Cerebellum (tissue), 4 donors: ENCODE measurements at places on chromosomes 1 and 21. TPM values are rescaled to one million over a fixed set of nuclear protein-coding genes. Genes with fewer than 3 reads are reported as not detected.

DNA sequence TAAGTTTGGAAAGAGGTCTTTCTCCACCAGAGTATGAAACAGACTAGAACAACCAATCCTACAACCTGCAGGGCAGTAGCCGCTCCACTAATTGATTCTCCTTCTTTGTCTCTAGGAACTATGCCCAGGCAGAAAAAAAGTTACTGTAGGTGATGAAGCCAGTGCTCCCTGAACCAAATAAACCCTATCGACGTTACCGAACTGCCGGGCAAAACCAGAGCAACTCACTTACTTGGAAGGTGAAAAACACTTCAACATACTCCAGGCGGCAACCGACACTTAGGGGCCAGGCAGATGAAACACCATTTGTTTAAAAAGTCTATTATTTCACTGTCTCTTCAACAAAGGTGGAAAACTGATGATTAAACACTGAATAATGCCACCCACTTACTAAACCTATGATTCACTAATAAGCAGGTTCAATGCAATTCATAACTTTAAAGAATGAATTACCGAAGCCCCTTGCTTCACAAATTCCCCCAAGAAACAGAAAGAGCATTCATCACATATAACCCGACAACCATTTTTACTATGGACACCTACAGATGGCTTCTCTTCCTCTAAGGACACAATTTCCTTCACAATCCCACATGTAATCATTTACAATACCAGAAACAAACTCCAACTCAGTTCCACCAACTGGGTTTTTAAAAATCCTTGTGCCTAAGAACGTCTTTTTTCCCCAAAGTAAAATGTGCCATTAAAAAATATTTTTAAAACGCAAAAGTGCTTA is 1.6 kb downstream of the NRIP1 start:
- DNase-seq = no peak

GRCh38 chr1:156391366-156391677 is 22.3 kb downstream of the RHBG start:
- DNase-seq = no peak

Gene CD53
- total RNA-seq = 8.4 TPM

DNA sequence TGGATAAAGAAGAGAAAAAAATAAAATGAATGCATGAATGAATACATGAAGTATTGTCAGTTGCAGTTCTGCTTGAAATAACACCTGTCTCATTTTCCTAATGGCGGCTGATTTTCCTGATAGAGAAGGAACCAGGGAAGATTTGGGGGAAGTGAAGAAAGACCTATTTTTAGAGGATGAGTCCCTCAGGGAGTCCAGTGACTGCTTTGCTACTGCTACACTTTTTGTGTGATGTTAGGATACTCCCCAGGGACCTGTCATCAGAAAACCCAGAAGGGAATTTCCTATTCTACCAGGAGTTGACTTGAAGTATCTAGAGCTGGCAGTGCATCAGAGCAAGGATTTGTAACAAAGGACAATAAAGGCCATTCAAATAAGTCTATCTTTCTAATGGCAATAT is 114.8 kb downstream of the MAB21L3 start:
- no peak for DNase-seq

Gene IFNAR1
- 41.1 TPM for total RNA-seq
